DMS79 treated with DMSO at 0.1 percent for 48 hours (cell line): ENCODE measurements at places on chromosomes 4 and X.
A peak's percentile ranks its signal among the peaks of the same experiment; 100 is the strongest.

DNA sequence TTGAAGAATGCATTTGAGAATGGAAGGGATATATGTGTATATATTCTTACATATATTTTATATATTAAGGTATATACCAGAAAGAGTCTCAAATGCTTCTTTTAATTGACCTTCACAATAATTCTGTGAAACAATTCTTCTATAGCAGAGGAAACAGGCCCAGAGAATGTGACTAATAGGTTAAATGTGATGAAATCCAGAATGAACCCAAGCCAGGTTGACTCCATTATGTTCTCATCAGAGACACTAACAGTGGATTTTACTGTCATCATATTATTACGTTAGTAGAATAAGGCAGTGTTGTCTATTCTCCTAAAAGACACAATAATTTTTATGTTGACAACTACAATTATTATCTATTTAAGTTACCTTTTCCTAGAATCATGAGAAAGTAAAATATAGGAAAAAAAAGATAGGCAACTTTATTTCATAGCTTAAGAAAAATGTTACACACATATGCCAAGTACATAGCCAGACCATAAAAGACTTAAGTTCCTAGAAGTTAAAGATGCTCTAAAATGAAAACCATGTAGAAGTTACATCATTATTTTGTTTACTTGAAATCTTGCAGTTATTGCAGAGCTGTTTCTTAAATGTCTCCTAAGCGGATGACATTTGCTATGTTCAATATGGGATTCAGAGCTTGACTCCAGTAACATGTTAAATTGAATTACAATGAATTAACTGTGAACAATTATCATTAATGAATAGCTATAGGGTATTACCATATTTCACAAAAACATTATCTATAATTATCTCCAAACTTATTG is 56.2 kb upstream of the ANKRD50 start:
- no peak for DNase-seq

DNA sequence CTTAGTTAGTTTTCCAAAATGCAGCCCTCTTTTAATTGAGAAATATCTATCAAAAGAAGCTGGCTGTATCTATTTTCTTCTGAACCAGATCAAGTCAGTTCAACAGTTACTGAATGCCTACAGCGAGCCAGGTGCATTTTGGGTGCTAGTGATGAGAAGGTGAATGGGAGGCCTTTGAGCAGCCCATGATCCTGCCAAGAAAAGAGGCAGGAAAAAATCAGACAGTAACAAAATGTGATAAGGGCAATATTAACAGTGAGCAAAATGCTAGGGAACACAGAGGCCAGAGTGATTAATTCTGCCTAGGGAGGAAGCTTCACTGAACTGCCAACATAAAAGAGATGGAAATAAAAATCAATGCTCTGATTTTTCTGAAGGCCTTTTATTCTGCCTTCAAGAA is 248.5 kb downstream of the SNCA start:
- DNase-seq, result no peak

- DNase-seq, result no peak
These were observed 160.2 kb upstream of the RBPJ start for GRCh38 chr4:26160591-26160990.

DNA sequence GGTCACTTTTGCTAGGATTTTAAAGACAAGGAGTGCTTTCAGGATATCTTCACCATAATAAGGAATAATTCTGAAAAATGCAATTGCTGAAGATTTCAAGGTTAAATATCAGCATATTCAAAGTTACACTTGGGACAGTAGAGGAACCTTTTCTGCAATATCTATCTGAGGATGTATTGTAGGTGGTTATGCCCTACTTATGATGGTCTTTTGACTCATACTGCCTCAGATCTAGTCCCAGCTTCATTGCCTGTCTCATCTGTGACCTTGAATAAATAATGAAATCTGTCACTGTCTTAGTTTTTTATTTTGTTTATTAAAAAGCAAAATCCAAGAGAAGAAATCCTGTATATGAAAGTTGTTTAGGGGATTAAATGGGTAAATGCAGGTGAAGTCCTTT is 2.9 kb downstream of the BANK1 start:
- DNase-seq, result no peak

GRCh38 chr4:82786828-82787227 is 11.8 kb downstream of the SCD5 start:
- no peak for DNase-seq

- no peak for DNase-seq
These were observed 64.0 kb upstream of the BRS3 start for GRCh38 chrX:136423724-136424123.

DNA sequence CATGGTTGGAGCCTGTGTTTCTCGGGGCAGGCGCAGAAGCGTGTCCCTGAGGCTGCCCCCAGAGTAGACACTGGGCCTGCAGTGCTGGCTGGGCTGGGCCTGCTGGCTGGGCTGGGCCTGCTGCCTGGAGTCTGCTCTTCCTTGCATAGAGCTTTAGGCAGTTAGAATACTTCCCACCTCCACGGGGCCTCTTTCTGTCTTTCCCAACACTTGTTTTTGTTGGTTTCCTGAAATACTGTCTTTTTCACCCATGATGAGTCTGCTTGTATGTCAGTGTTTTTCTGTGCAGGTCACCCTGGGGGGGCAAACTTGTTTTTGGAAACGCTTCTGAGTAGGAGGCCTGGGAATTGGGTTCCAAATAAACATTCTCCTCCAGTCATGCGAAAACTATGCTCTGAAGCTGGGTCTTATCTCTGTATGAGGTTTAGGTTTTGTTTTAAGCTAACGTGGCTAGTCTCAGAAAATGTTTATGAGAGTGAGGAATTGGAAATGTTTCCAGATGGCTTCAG is 32.2 kb downstream of the TRMT44 start:
- no peak for DNase-seq

DNA sequence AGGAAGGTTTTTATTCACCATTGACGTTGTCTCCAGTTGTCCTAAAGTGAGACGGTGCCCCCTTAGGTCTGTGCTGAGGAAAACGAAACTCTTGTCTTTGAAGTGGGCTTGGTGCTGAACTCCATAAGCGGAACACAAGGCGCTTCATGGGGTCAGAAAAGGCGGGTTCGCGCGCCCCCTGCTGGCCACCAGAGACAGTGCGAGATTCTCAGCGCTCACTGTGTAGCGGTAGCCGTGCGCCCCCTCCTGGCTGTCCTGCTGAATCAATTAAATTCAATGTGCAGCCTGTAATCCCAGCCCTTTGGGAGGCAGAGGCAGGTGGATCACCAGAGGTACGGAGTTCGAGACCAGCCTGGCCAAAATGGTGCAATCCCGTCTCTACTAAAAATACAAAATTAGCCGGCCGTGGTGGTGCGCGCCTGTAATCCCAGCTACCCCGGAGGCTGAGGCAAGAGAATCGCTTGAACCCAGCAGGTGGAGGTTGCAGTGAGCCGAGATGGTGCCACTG is 64.1 kb downstream of the RLIM start:
- DNase-seq, result peak; percentile 50

DNA sequence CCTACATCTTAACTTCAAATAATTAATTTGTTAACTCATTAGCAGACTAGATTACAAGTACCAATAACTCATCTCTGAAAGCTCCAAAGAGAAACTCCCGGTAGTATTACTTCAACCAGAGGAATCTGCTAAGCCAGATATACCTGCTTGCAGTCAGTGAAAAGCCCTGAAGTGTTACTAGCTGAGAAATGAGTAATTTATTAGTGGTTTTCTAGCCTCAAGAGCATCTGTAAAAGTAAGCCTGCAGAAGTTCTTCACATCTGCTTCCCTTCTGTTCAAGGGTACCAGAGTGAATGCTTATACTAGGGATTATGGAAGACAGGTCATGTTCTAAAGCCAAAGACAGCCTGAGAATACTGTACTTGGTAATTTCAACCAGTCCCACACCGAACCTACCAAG is 34.7 kb downstream of the IRS4 start:
- no peak for DNase-seq

GRCh38 chr4:129839687-129840086 is 743.7 kb downstream of the C4orf33 start:
- no peak for DNase-seq

DNA sequence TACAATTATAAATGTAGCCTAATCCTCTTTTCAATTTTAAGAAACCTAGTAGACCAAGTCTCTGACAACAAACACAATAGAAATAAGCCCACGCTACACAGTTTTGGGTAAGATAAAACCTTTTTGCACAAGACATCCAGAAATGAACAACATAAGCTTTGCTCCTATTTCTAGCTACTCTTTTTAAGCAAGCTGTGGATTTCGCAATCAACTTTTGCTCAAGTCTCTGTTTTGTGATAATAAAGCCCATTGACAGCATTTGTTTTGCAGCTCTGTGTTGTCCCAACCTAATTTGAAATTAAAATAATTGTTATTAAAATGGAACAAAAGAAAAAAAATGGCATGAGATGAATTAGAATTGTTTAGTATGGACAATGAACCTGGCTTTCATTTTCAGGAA is 287.9 kb upstream of the PUDP start:
- DNase-seq, result no peak
